ENCODE measurements at places on chromosomes 1 and 21.

DNA sequence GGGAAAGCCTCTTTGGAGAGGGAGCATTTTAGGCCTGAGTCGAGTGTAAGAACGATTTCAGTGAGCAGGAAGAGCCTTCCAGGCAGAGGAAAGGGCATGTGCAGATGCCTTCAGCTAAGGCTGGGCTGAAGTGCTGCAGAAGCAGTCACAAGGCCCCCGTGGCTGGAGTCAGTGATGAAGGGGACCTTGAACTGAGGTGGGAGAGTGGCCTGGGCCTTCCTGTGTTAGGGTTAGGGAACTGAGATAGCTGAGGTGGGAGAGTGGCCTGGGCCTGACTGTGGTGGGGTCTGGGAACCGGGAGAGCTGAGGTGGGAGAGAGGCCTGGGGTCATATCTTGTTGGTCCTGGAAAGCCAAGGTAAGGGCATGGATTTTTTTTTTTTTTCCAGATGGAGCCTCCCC lies 50.9 kb upstream of the ETV3 start:
- DNase-seq, result no peak

GRCh38 chr1:241156231-241156965 lies 200.6 kb downstream of the RGS7 start:
- no peak for DNase-seq

DNA sequence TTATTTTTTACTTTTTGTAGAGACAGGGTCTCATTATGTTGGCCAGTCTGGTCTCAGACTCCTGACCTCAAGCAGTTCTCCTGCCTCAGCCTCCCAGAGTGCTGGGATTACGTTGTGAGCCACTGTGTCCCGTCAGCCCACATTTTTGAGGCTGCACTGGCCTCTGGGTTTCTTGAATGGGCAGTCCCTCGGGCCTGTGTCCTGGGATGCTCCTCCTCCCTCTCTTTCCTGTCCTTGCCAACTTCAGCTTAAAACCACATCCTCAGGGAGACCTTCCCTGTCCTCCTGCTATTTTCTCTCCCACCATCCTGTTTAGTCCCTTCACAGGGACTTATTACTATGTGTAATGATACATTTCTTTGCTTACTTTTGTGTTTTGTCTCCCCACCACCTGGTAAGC lies 31.4 kb upstream of the LYST start:
- DNase-seq, result no peak

DNA sequence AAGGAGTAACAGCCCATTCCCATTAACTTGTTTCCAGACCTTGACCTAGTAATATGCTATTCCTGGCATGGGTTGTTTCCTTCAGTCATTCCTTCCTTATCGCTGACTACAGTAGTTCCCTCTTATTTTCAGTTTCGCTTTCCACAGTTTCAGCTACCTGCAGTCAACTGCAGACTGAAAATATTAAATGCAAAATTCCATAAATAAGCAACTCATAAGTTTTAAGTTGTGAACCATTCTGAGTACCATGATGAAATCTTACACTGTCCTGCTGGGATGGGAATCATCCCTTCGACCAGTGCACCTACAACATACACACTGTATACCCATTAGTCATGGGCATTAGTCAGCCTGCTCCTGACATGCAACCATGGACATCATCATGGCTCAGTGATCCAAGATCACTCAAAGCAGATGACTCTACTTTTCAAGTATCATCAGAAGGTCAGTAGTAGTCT lies 66.7 kb downstream of the CCDC30 start:
- DNase-seq, result peak; percentile 16

- DNase-seq, result no peak
These were observed 43.2 kb upstream of the NUF2 start for GRCh38 chr1:163278602-163279001.

- DNase-seq, result no peak
These were observed 457.2 kb upstream of the RUNX1 start for GRCh38 chr21:35506352-35506751.

GRCh38 chr1:11590395-11590794 lies 63.8 kb downstream of the FBXO2 start:
- DNase-seq, result no peak

GRCh38 chr21:39502631-39503030 lies 50.9 kb downstream of the SH3BGR start:
- no peak for DNase-seq
